ENCODE measurements at places on chromosomes 7 and 10.

GRCh38 chr10:93495654-93496321 lies 624 bp upstream of the CEP55 start:
- no peak for DNase-seq

GRCh38 chr7:101506531-101506930 lies 122.6 kb downstream of the MYL10 start:
- no peak for DNase-seq

DNA sequence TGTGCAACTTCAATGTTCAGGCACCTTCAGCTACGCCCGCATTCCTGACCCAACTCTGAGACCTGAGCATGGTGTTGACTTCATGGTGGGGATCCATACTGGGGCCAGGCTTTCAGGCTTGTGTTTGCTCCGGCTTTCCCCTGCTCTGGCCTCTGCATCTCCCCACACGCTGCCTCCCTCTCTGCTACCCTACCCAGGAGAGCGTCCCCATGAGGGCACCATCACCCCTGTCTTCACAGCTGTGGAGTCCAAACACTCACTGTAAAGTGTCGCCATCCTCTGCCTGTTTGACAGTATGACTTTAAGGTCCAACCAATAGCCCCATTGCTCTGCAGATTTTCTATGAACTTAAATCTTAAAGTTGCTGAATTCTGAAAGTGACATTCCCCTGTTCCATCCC lies 199.0 kb upstream of the GRB10 start:
- no peak for DNase-seq

DNA sequence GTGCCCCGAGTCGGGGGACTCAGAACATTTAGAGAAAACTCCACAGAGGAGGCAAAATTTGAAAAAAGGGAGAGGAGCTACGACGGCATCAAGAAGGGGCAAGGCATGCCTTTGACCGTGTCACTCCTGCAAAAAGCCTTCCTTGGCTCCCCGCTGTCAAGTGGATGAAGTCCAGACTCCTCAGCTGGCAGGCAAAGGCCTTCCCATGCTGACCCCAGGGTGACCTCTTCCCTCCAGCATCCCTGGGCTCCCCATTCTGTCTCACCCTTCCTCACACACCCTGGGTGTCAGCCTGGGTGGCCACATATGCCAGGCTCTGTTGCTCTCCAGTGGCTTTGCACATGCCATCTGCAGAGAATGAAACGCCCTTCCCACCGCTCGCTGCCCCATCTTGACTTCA lies 88.4 kb upstream of the ZMIZ1 start:
- DNase-seq = no peak

DNA sequence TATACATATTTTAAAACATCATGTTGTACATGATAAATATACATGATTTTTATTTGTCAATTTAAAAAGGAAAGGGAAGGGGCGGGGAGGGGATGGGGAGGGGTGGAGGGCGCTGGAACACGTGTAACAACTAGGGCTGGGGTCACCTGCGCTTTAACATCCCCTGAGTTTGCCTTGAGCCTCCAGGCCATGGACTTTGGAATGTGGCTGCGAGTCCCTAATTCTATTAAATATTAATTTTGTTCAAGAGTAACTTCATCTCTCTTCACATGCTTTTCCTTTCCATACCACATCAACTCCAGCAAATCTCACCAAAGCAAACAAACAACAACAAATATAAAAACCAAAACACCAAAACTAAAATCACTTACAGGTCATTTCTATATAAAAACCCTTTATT lies 10.6 kb downstream of the IFIT5 start:
- DNase-seq = no peak

DNA sequence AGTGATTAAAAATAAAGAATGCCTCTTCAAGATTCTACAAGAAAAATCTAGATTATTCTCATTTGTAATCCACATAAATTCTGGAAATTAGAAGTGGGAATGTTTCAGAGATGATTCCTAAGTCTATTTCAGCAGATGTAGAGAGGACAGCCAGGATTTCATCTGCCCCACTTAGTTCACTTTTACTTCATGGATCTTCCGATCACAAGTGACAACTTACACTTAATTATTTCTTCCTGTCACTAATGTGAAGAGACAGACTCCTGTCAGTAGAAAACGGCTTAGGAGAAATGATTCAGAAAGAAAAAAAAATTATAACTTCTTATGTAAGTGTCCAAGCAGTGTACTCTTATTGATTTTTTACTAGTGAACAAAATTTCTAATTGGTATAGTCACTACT lies 368.2 kb upstream of the SMIM30 start:
- no peak for DNase-seq

DNA sequence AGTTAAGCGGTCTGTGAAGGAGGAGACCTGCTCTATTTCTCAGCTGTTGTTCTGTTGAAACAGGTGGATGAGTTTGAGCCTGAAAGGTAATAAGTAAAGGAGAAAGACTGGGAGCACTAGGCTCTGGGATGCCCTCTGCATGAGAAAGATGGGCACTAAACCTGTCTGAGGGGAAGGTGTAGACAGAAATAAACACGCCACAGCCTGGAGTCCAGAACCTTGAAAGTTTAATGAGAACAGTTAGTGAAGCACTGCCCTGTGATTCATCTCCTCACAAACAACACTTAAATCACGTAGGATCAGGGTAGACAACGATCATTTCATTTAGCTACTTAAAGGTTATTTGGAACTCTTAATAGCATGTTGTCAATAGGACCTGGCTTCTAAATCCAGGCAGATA lies 193.1 kb downstream of the PHTF2 start:
- no peak for DNase-seq

GRCh38 chr10:9068003-9068402 lies 1013.5 kb downstream of the GATA3 start:
- no peak for DNase-seq

DNA sequence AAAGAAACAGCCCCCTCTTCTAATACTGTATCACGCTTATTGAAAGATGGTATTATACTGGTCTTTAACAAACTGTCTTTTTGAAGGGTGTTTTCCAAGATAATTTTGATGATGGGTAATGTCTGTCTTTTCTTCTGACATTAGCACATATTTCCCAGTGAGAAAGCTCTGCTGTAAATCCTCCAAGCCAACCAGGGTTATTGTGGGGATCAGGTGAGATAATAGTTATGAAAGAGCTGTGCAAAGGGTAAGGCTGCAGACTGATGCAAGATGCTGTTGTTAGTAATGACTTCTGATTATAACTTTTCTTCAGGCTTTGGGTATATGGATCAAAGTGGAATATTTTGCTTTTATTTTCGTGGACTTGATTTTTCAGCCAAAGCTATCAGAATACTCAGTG lies 581.7 kb downstream of the REEP3 start:
- no peak for DNase-seq

DNA sequence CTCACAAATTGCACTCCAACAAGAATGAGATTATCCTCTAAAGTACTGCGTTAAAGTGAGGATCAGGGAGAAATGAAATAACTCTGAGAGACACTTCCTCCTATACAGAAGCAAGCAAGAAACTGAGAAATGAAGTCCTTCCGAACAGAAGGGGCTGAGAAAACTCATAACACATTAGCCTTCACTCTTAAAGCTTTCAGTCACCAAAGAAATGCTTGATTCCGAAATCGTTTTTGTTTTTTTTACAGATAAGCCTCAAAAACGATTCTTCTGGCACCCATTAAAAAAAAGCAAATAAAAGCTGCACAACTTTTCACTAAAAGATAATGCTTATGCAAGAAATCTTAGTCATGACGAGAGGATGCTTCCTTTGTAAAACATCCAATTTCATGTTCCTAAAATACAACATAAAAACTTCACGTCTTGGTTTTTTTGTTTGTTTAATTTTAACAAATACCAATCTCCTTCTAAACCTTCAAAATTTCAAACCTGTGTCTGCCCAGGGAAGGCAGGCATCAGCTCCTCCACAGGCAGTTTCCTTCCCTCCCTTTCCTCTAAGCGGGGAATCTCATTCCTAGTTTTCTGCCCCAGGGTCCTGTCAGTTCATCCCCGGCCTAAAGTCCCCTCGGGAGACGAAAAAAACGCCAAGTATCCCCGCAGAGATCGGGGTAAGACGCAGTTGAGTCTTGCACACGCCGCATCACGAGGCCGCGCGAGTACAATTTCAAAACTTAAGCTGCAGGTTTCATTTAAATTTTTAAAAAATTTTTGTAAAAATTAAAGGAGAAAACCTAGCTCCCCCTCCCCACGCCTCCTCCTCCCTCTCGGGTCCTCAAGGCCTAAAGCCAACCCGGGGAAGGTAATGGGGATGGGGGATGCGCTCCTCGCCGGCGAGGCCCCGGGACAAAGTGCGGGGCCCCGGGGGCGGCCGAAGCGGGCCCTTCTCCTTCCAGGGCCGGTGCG lies 1.1 kb downstream of the BAZ1B start:
- DNase-seq = no peak

- DNase-seq = peak; percentile 66
These were observed at the start of gene SGPL1 for GRCh38 chr10:70815504-70816219. Gene SGPL1 (plus strand): TSS chr10:70815948. CDS start chr10:70816854, 906 bp downstream.

DNA sequence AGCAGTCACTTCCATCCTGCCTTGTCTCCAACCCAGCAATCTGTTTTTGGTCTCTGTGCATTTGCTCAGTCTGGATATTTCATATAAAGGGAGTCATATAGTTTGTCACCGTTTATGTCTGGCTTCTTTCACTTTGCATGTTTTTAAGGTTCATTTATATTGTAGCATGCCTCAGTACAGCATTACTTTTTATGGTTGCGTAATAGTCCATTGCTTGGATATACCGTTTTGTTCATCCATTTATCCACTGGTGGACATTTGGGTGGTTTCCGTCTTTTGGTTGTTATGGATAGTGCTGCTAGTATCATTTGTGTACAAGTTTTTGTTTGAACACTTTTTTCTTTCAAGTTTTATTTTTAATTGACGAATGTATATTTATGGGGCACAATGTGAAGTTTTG lies 18.2 kb downstream of the TBC1D12 start:
- no peak for DNase-seq

DNA sequence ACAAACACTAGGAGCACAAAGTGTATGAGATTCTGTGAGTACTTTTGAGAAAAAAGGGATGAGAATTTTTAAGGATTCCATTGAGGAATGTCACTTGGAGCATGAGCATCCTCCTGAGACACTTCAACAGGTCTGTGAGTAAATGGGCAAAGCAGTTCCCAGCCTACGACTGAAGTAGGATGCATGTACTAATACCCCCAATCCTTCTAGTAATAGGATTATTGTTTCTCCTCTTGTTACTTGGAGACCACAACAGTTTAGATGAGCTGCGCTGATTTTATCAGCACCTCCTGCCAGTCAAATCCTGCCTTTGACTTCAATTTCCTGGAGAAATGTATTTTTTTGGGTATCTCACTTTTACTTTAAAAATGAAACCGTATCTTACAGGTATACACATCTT lies 820 bp downstream of the BBS9 start:
- no peak for DNase-seq

DNA sequence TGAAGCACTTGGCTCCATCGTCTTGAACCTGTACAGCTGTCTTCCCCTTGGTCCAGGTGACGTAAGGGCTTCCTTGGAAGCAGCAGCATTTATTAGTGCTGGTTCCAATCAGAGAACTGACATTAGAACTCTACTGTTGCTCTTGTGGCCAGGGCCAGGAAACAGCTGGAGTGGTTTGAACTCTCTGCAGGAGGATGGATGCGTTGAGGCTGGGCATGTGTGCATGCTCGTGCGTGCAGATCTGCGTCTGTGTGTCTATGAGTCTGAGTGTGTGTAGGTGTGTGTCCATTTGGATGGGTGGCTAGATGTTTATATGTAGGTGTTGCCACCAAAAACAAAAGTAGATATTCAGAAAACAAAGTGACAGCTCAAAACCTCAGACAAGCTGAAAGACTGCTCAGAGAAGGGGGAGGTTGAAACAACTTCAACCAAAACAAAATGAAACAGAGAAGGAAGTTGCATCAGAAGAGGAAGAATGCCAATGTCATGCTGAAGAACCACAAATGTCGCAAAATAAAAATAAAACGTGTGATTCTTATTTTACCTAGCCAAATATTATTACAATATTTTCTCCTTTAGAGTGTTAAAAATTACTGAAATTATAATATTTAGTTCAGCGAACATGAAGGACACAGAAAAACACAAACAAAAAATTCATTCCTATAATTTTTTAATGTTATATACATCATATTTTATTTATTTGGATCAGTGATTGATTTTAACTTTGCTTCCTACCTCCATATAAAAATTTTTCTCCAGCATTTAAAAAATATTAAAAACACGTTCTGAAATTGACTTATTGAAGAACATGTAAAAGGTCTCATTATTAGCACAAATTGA lies 96.1 kb upstream of the MKLN1 start:
- DNase-seq = peak; percentile 50

GRCh38 chr7:112669306-112669705 lies 120.9 kb downstream of the TMEM168 start:
- DNase-seq = no peak

DNA sequence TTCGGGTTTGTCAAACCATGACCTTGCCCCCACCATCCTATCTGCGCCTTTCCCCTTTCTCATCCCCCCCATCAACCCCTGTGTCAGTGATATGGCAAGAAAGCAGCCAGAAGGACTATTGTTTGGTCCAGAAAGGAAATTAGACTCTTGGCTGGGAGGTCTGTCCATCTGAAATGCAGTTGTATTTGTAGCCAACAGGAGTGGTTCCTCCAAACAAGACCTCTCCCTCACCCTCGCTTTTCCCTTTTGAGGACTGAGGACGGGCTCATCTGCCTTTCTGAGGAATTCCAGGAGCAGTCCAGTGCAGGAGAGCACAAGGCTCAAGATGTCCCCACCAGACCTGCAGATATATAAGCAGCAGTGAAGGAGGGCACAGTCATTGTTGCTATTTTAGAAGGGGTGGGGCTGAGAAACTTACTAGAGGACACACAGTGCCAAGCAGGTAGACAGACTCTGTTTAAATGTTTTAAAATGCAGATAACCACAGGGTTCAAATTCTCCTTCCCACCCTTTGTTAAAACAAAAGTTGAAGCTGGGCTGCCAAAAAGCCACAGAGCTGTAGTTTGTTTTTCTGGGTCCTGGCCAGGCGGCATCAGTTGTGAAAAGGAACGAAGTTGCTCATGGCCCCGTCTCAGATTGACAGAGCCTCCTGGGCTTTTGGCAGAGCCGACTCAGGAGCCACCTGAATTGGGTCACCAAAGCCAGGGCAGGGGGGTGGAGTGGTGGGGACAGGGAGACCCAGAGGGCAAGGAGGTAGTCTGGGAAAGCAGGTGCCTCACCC lies 37.3 kb downstream of the CYP17A1 start:
- DNase-seq = no peak

DNA sequence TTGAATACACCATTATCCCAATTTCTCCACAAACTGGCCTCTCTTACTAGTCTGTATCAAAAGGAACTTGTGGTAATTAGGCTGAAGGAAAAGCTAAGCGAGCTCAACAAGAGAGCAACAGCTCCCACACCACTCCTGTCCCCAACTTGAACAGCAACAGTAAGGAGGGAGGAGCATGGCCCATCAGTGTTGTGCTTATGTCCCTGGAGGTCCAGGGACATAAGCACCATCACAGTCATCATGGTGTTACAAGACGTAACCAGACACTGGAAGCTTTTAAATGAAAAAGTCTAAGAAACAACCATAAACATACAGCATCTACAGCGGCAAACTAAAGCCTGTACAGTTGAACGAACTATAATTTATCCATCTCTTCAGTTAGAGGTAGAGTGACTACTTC lies 989 bp downstream of the ERLIN1 start:
- no peak for DNase-seq
